Stimulated activated CD8-positive, alpha-beta memory T cell treated with anti-CD3 and anti-CD28 coated beads, Interleukin-15, amount 100 ng/mL, for 4 hours (primary cell): ENCODE measurements at places on chromosomes 4 and X.

DNA sequence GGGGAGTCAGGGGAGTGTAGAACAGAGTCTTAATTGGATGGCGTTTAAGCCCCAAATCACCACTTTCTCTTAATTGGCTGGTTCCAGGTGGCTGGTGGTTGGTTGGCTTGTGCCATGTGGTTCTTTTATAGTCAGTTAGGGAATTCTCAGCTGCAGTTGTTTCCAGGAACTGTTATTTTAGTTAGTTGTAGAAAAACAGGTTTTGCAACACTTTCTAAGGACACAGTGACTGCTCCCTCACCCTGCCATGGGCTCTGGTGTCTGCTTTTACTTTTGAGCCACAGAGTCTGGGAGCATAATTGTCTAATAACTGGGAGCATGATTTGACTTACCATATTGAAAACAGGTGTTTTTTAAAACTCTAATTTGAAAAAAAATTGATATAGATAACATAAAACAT is 75.8 kb upstream of the PCDH18 start:
- DNase-seq: no peak

GRCh38 chr4:136329042-136329662 is 1203.1 kb downstream of the PCDH18 start:
- no peak for DNase-seq

GRCh38 chr4:72679666-72680065 is 110.6 kb upstream of the ADAMTS3 start:
- DNase-seq: no peak

DNA sequence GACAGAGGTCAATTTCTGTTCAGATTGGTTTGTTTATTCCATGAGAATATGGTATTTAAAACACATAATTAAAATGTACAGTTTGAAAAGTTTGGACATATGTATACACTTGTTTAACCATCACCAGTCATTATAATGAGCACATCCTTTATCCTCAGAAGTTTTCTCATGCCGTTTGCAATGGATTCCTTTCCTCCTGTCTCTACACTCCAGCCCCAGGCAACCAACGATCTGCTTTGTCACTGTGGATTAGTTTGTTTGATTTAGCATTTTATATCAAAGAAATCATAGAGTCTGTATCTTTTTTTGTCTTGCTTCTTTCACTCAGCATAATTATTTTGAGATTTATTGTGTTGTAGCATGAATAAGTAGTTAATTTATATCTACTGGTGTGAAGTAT is 243.0 kb upstream of the TRAM1L1 start:
- no peak for DNase-seq

- DNase-seq: no peak
These were observed 26.8 kb downstream of the FAM114A1 start for GRCh38 chr4:38894322-38894982.

GRCh38 chr4:56768763-56769162 is 52.7 kb downstream of the SPINK2 start:
- no peak for DNase-seq

GRCh38 chr4:15003401-15003890 is 1.2 kb downstream of the CPEB2 start:
- peak; percentile 19 for DNase-seq

DNA sequence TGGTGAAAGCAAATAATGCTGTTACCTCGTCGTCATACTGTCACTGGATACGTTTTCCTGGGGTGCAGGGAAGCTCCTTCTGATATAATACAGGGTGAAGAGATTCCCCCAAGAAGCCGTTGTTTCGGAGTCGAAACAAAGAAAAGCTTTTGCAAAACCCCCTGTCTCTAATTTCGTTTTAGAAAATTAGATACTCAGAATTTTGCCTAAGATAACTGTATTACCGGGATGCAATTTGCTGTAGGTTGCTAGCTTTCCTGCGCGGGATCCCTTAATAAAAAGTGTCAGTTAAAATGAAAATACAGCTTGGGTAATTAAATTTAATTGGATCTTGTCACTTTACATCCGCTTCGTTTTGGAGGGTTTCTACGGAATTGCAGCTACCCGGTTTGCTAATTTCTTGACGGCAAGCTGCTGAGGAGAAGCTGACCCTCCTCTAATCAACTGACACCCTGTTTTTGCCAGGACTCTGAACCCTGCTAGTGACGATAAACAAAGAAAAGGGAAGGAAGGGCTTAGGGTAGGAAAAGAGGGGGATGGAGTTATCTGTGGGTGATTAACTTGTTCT is 174.6 kb downstream of the SHOX start:
- no peak for DNase-seq

DNA sequence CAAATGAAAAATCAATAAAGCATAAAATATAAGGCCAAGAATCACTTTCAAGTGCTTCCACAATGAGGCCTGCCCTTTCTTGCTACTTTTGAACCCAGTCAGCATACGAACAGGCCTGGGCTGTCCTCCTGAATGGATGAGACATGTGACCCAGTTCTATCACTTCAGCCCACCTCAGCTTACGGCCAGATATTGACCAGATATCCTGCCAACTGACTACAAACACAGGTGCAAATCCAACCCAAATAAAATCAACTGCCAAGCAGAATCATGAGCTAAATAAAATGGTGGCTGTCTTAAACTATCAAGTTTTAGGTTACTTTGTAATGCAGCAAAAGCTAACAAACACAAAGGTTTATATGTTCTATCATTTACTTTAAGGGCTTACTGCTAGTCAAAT is 53.7 kb downstream of the PDS5A start:
- DNase-seq: no peak

DNA sequence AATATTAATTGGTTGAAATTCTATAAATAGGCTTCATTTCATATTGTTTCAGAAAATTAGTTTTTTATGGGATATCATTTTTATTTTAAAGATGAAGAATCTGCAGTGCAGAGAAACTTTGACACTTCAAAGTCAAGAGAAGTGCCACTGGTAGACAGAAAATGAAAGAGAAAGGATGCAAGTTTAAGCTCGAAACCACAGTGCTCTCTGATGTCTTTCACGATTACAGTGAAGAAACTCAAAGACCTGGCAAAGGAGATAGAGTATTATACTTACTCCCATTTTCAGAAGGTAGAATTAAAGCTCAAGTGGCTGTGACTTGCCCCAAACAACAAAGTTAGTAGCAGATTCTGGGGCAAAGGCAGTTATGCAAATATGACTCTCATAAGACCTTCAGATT is 745.4 kb downstream of the TECRL start:
- no peak for DNase-seq

- no peak for DNase-seq
These were observed 50.9 kb downstream of the SEL1L3 start for GRCh38 chr4:25811841-25812240.

- no peak for DNase-seq
These were observed 183.2 kb upstream of the MAGEE2 start for GRCh38 chrX:75968293-75968692.

- no peak for DNase-seq
These were observed 789.3 kb downstream of the IL1RAPL1 start for GRCh38 chrX:29376584-29376983.
